ENCODE measurements at places on chromosomes 1 and 21.
A peak's percentile ranks its signal among the peaks of the same experiment; 100 is the strongest.

- no peak for DNase-seq
Measured at GRCh38 chr1:2554621-2555387, 1.4 kb upstream of the TNFRSF14 start.

GRCh38 chr1:182707122-182707521 is 22.7 kb upstream of the RGS8 start:
- DNase-seq = no peak

DNA sequence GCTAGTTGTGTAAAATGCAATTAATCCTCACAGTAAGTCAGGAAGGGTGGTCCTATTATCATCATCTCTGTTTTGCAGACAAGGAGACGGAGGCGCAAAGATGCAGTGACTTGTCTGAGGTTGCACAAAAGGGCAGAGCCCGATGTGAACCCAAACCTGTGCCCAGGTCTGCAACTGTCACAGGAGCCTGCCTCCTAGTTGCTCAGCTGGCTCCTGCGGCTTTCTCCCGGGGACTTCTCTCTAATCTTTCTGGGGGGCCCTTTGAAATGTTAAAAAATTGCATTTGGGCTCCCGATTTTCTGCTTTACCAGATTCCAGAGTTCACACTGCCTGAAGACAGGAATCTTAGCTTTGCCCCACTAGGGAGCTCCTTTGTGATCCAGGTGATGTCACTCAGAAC is 9.4 kb downstream of the CNR2 start:
- DNase-seq = no peak

GRCh38 chr1:18093193-18093592 is 14.4 kb upstream of the IGSF21 start:
- DNase-seq = no peak

DNA sequence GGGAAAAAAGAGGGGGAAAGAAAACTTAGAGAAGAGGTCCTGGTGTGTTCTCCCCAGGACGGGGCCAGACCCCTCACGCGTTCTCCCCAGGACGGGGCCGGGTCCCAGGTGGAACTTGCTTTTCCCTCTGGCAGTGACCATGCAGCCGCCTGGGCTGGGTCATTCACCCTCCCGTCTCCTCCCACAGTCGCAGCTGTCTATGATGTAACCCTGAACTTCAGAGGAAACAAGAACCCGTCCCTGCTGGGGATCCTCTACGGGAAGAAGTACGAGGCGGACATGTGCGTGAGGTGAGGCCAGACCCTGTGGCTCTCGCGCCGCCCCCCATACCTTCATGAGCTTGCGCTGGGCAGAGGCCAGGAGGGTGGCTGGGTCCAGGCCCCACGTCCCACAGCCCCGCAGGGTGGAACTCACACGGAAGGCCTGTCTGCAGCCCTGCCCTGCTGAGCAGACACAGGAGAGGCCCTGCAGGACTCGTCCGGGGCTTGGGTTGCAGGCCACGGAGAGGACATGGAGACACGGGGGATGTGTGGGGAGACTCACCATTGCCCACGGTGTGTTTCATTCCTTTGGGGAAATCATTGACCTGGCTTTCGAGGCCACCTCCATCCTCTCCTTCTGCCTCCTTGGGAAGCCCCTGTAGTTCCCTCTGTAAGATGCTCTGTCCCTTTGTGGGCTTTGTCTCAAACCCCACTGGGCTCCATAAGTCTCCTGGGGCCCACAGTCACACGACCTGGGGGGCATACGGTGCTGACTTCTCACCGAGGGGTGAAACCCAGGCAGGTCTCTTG is 40.7 kb upstream of the TRAPPC10 start:
- no peak for DNase-seq

DNA sequence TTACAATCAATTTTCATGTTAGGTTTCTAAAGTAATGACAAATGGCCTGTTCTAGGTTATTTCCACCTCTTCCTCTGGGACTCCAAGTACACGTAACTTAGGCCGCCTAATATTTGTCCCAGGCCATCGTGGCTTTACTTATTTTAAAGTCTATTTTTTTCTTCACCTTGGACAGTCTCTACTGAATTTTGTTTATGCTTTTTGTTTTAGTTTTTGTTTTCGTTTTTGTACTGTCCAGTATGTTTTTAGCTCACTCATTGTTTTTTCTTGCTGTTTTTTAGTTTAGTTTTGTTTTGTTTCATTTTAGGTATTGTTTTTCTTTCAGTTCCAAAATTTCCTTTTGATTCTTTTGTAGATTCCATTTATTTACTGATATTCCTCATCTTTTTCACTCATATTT is 187.7 kb upstream of the RNPC3 start:
- no peak for DNase-seq

DNA sequence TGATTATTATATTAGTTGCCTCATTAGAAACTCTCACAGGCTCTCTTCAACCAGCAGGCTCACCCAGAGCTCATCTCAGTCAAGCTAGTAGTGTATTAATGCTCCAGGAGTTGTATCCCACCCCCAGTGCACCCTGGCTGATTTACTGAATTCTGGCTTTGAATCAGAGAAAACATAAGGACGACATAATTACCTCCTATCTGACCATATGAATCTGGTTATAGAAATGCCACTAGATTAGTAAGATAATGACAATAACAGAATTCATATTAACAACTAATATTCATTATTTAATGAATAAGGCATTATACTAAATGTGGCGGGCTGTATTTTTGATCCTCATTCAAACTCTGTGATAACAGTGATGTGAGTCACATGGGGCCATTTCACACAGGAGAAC is 1066.7 kb downstream of the TTLL7 start:
- no peak for DNase-seq

DNA sequence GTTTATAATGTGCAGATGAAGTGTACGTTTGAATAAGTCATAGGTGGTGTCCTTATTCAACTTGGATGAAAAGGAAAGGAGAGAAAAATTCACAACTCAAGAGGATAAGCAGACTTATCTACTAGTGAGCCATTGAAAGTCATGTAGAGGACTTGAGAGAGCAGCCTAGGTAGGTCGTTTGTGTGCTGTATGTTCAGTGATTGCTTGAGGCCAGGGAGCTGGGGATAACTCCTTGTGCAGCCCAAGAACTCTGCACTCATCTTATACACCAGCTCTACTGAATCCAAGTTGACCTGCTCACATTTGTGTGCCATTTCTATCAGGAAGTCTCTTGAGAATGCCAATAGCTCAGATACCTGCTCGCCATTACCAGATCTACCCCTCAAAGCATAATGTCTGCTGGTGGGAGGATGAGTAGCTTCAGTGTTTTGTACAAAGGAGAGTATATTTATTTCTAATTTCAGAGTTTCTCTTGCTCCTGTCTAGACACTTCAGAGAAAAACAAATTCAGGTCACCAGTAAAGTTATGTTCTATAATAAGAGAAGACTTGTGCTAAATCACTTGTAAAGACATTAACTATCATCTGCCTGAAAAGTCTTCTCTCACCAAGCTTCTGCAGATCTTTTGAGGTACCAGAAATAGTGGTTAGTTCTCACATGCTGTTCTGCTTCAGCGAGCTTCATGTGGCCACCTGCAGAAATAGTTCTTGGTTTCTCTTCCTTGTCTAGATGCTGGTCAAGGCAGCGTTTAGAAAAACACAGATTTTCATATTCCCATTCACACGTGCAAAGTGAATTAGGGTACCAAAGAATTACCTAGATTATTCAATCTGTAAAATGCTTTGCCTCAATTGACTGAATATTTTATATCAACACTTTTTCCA is 10.8 kb downstream of the S1PR1 start:
- no peak for DNase-seq

DNA sequence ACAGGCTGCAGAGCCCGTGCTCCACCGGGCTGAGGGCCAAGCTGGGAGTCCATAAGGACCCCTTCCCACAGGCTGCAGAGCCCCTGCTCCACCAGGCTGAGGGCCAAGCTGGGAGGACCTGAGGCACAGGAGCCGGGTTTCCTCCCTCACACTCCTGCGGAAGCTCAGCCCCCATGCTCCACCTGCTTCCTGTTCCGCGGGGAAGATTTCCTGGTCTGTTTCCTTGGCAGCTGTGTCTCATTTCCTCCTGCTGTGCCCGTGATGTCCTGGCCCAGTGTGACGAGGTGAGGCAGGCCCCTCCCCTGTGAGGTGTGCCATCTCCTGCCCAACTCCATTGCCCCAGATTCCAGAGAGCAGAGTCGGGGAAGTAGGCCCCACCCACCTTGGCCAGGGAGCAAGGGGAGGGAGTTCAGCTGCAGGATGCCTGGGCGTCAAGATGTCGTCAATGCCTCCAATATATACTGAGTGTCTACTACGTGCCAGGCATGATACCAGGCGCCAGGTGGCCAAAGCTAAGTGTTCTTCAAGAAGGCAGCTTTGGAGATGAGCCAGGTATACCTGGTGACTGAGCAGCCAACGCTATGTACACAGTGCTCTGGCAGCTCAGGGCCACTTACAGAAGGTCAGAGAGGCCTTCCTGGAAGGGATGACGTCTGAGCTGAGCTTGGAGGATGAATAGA is 58.8 kb downstream of the NAV1 start:
- DNase-seq = no peak

DNA sequence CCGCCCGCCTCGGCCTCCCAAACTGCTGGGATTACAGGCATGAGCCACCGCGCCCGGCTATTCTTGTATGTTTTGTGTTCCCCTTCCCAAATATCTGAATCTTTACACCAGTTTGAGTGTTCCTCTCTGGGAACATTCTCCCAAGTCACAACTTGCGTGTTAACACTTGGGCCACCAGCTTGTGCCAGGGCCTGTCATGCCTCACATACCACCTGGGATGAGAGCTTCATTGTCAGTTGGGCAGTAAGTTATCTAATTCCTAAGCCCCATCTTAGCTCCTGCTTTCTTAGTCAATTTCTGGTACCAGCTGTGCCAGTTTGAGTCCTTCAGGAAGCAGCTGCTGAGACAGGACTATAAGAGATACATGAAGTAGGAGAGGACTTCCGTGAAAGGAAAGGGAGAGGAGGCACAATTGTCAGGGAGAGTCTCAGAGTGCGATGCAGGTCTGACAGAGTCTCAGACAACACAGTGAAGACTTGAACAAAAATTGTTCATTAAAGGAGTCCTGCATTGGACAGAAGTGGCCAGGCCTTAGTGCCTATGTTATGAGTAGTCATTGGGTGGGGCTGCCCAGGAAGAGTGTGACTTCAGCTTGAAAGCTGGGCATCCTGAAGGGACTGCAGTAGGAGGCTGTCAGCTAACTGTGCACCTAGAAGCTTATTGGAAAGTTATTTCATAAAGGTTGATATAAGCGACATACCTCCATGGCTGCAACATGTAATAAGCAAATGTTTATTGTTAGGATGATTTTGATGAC is 17.3 kb downstream of the ZFYVE9 start:
- no peak for DNase-seq

DNA sequence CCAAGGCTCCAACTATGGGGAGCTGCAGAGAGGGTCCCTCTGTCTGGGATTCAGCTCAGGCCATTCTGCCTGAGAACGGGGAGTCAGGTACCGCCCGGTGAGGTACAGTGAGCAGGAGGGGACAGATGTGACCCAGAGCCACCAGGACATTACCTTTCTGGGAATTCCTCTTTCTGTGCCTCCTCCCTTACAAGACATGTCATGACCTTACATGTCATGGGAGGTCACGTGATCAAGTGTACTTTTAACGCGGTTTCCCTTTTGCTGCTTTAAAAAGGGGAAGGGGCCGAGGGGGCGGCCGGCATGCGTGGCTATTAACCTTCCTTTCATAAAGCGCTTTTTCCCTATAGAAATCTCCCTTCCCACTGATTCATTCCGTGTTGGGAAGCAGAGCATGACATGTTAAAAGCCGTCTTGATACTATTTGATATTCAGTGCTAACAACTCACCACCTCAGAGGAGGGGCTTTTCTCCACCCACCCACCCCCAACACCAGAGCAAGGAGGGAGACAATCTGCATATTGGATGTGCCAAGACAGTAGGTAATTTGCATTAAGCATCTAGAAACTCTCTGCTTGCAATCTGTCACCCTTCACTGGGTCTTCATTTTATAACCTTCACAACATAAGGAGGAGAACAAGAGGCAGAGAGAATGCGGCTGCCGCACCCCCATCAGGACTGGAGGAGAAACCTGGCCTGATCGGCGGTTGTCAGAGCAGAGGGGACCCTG is 113.6 kb upstream of the VAMP3 start:
- peak; percentile 43 for DNase-seq

- no peak for DNase-seq
Measured at GRCh38 chr1:67464746-67465145, 34.5 kb upstream of the SERBP1 start.

DNA sequence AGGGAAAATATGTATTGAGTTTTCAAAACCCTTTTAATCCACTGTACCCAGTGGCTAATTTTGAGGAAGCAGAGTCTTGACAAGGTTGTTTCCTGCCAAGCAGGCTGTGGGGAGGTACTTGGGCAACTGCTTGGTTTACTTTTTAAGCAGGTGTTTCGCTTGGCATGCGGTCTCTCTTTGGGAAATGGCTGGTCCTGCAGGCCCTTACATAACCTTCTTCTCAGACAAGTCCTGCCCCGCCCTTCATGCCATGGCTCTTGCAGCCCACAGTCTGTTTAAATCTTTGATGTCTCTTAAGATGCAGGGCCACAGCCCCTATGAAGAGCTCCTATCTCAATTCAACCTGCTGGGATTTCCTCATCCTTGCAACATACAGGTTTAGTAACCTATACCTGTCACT is 36.0 kb upstream of the ABCD3 start:
- DNase-seq = no peak

DNA sequence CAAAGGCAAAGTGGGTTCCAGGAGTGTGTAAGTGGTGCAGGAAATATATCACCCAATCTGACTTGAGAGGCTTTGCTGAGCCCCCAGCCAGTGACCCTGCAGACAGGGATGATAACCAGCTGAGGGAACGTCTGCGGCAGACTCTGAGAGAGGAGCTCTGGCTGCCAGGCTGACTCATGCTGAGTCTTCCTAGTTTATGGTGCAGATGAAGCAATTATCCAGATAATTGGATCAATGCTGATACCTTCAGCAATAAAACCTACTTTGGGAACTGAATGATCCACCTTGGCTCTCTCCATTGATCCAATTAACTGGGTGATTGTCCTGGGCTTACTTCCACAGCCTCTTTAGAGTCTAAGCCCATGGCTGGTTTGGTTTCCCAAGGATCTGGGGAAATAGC is 7.3 kb downstream of the C8B start:
- DNase-seq = no peak

DNA sequence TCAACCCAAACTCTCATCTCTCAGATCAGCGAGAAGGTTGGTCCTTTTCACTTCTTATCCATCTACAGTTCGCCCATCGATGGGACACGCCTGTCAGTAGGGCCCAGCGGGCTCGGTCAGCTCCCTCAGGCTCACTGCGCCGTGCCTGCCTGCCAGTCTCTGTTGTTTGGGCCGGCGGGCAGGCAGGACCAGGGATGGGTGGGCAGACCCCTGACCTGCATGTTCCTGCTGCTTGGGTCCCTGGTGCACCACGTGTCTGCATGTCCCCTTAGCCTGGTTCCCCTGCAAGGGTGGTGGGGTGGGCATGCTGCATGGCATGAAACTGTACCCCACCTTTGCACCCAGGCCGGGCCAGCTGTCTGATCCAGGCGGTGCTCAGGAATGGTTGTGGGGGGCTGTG is 52.4 kb downstream of the PTPRF start:
- DNase-seq = no peak

- no peak for DNase-seq
Measured at GRCh38 chr1:119209596-119210295, 69.3 kb upstream of the WARS2 start.

- DNase-seq = no peak
Measured at GRCh38 chr1:12460121-12460520, 157.9 kb downstream of the DHRS3 start.

GRCh38 chr21:34691390-34692032 is 22.7 kb downstream of the CLIC6 start:
- DNase-seq = no peak

Measured in hypothalamus (tissue), 51 donors.